ENCODE measurements at places on chromosomes 6 and 20. TPM values are rescaled to one million over a fixed set of nuclear protein-coding genes. Genes with fewer than 3 reads are reported as not detected.

The HLA-G gene
- 0.06 TPM for polyA plus RNA-seq

- no peak for DNase-seq
Observed at GRCh38 chr6:41836660-41837052, 49.2 kb downstream of the TOMM6 start.

DNA sequence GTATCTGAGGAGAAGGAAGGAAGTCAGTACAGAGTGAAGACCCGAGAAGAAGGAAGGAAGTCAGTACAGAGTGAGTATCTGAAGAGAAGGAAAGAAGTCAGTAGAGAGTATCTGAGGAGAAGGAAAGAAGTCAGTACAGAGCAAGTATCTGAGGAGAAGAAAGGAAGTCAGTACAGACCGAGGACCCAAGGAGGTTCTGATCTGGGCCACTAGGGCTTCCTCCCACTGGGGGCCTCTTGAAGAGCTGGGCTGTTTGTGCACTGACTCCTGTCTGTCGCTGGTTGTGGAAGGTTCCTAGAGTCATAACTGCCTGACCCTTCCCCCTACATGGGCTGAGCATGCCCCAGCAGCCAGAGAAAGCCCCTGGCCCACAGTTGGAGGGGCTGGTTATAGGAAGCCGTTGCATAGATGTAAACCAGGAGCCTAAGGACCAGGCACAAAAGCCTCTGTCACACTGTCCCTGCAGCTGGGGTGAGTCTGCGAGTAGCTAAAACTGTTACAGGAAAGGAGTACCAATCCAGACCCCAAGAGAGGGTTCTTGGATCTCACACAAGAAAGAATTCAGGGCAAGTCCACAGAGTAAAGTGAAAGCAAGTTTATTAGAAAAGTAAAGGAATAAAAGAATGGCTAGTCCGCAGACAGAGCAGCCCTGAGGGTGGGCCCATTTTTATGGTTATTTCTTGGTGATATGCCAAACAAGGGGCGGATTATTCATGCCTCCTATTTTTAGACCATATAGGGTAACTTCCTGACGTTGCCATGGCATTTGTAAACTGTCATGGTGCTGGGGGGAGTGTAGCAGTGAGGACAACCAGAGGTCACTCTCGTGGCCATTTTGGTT is 395.9 kb downstream of the PREX1 start:
- no peak for DNase-seq

DNA sequence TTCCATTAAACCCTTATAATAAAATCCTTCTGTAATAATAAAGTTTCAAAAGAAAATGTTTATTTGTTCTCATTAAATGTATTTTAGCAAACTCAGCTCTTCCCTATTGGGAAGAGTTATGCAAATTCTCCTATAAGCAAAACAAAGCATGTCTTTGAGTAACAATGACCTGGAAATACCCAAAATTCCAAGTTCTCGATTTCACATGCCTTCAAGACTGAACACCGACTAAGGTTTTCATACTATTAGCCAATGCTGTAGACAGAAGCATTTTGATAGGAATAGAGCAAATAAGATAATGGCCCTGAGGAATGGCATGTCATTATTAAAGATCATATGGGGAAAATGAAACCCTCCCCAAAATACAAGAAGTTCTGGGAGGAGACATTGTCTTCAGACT is 3.8 kb downstream of the IL17A start:
- DNase-seq, result no peak

DNA sequence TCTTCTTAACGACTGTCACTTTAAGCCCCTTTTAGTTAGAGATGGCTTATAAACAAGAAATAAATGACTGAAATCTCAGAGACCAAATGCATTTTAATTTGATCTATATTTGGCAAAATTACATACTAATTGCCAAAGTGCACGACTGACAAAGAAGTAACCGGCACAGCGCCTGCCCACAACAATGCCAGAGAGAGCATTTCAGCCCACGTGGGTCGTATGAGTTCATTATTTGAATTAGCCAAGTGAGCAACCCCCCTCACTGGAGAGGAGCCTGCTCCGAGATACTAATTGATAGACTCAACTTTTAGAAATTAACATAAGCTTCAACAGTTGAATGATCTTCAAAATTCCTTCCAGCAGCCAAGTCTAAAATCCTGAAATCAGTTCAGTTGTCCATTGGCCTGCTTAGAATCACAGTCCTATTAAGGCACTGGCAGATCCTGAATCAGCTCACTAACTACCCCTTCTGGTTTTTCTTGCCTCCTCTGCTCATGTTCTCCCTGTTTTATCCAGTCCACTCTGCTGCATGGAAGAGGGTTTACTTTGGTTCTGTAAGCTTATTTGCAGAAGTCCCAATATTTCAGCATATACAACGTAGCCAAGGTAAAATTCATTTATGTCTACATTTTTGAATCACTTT is 519.1 kb upstream of the AGPAT4 start:
- DNase-seq, result no peak

GRCh38 chr6:14467591-14467990 is 350.0 kb downstream of the CD83 start:
- DNase-seq, result no peak

The LINC00237 gene
- polyA plus RNA-seq, result not detected

- no peak for DNase-seq
Observed at GRCh38 chr6:139028215-139028657, 309 bp upstream of the ABRACL start.

- no peak for DNase-seq
Observed at GRCh38 chr20:13325033-13325432, 104.0 kb downstream of the ISM1 start.

DNA sequence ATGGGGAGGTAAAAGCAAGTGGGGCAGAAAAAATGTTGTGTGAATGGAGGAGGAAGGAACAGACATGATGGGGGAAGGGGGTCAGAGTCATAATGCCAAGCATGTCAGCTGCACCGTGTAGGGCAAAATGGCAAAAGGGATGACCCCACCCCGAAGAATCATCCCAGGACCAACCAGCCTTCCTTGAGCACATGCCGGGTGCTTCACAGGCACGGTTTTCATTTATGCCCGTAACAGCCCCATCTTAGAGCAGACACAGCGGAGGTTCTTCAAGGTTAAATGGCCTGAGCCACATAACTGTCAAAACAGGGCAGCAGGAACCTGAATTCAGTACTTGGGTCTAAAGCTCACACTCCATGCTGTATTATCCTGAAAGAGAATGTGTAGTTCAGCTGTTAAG is 322.2 kb downstream of the ZFAND3 start:
- no peak for DNase-seq

GRCh38 chr6:152380993-152381898 is 255.9 kb downstream of the SYNE1 start:
- DNase-seq, result peak; percentile 79

- DNase-seq, result no peak
Observed at GRCh38 chr6:27592481-27593199, 119.7 kb upstream of the ZNF184 start.

DNA sequence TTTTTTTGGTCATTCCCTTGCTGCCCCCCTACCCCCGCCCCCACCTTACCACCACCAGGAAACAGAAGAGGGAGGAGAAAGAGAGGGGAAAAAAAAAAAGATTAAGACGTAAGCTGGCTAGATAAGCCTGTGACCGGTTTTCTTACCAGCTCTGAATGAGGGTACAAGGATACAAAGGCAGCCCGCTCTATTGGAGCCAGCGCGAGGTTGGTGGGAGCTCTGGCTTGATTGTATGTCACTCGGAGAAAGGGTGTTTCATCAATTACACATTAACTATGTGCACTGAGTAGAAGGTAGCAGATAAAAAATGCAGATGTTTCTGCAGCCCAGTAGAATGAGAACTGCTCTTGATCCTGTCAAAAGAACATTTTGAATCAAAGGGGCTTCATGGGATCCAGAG is 28.6 kb upstream of the OLIG3 start:
- no peak for DNase-seq

DNA sequence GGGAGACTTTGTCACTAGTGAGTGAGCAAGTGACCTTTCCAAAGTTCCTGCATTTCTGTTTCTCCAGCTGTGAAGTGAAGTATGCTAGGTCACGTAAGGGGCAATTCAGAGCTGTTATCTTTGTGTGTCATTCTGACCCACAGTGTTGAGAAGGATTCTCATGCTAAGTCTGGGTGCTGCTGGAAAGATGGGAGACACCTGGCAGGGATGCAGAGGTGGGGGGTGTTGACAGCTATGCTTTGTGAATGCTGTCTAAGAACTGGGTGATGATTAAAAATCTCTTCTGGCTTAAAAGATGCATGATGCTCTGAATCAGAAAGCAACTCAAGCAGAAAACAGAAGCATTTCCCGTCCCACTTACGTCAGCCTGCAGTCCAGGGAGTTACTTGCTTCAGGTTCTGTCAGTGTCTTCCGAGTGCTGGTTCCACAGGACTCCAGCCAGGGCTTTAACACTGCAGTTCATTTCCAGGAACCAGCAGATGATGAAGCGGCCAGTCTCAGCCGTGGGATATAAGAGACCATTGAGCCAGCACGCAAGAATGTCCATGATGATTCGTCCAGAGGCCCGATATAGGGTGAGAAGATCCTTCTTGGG is 30.9 kb upstream of the ASXL1 start:
- DNase-seq, result no peak

- no peak for DNase-seq
Observed at GRCh38 chr20:17888044-17888443, 80.5 kb downstream of the SNX5 start.

The RIPOR3 gene
- polyA plus RNA-seq, result 1.7 TPM

The MUC22 gene
- not detected for polyA plus RNA-seq

- no peak for DNase-seq
Observed at GRCh38 chr6:72620871-72621290, 983 bp upstream of the KCNQ5 start.

DNA sequence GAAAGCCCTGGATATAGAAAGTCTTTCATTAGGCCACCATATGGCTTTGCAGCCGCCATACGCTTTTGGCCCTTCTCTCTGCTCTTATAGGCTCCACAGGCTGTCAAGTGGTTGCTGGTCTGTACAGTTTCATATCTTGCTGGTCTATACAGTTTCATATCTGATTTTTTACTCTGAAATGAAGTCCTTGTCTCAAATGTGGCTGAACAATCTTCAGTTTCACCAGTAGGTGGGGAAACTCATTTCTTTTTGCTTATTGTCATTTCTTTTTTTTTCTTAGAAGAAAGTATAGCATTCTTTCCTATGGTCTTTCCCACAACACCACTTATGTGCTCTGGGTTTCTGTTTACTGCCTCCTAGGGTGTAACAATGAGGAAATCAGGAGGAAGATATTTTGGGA is 771.4 kb upstream of the MMS22L start:
- DNase-seq, result no peak

The BPIFB4 gene
- not detected for polyA plus RNA-seq

- no peak for DNase-seq
Observed at GRCh38 chr6:2793534-2794151, 28.4 kb downstream of the WRNIP1 start.

- DNase-seq, result peak; percentile 53
Observed at GRCh38 chr6:168247443-168248147, 72.0 kb downstream of the DACT2 start.

The PRRT1 gene
- polyA plus RNA-seq, result 16.3 TPM

The DDO gene
- polyA plus RNA-seq, result 0.45 TPM

The DUSP15 gene
- 2.5 TPM for polyA plus RNA-seq

- DNase-seq, result no peak
Observed at GRCh38 chr6:20571261-20571660, 37.0 kb downstream of the CDKAL1 start.

- no peak for DNase-seq
Observed at GRCh38 chr6:19873031-19873430, 35.9 kb downstream of the ID4 start.

DNA sequence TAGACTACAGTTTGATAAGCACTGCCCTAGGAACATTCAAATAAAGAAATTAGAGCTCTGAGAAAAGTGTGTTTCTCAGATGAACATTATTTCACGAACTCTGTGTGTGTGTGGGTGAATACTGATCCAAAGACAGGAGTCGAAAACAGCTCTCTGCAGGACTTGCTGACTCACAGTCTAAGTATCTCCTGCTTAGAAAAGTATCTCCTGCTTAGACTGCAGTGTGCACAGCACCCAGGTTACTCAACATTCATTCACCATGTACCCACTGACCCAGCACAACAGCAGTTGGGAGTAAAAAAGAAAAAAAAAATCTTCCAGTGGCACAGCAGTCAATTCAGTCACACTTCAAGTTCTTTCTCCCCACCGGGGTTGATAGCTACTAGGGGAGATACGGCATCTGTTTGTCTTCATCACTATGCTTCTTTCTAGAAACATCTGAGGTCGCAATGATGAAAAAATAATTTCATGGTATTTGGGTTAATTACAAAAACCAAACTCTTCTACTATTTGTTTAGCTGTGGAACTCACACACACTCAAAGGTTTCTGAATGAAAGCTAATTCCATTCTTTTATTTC is 48.0 kb downstream of the GCLC start:
- no peak for DNase-seq

The RAET1E gene
- 0.23 TPM for polyA plus RNA-seq

The SCGN gene
- polyA plus RNA-seq, result 0.08 TPM

The TMEM200A gene
- 17.7 TPM for polyA plus RNA-seq

Data from ovary (tissue), 10 donors.